ENCODE measurements at places on chromosomes 5 and 9.

DNA sequence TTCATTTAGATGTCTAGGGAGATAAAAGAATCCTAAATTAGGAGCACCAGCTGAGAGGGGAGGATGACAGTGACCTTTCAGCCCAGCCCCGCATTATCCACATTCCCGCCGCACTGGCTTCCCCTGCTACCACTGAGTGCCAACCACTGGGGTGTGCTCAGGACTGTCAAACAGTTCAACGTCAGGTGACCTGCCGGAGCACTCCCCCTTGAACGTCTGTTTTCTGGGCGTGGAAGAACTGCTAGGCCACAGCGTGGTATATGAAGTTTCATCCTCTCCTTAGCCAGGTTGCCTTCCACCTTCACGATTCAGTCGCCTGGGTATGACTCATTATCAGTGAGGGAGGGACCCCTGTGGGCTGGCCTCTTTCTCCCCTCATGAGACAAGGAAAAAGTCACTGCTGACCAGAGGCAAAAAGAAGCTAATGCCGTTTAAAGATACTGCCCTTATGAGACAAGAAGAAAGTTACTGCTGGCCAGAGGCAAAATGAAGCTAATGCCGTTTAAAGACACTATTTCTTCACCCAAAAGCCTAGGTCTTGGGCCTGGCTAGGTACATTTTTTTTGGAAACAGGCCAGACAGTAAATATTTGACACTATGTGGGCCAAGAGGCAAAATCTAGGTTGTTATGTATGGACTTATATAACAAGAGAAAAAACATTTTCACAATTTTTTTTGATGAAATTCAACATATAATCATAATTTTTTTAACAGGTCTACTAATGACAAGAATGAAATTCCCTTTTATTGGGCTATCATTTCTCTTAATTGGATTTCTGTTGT lies 4.6 kb downstream of the NMRK1 start:
- DNase-seq, result no peak

DNA sequence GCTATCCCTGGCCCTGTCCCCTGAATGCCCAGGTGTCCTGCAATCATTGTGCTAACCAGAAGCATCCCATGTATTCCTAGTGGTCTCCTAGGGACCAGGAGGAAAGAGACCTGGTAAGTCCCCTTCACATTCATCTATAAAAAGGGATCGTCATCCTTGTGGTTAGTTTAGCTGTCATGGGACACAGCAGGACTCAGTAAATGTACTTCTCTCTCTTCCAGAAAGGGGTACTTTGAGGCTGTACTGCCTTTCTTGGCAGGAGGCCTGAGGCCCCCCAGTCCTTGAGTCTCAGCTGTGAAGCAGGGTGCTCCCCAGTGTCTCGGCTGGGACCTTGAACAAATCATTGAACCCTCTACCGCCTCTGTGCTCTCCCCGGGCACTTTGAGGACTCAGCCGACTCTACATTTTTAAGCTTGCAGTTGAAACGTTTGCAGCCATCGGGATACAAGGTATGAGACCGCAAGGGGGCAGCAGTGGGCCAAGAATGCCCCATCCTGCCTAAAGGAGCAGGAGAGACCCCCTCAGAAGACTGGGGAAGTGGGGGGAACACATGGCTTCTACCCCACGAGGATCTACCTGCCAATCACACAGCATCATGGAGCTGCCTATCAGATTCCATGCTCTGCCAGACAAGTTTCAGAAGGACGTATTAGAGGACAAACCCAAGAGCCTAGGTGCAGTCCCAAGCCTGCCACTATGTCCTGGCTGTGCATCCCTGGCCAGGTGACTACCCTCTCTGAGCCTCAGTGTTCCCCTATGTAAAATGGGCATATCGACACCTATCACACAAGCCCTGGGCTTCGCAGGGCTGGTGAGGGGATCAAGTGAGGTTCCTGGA lies 2.4 kb upstream of the PHYKPL start:
- peak; percentile 79 for DNase-seq

GRCh38 chr5:9544502-9545135 lies 1.3 kb downstream of the SEMA5A start:
- DNase-seq, result peak; percentile 92

- DNase-seq, result no peak
Measured at GRCh38 chr9:111728617-111729366, 65.9 kb downstream of the SHOC1 start.

DNA sequence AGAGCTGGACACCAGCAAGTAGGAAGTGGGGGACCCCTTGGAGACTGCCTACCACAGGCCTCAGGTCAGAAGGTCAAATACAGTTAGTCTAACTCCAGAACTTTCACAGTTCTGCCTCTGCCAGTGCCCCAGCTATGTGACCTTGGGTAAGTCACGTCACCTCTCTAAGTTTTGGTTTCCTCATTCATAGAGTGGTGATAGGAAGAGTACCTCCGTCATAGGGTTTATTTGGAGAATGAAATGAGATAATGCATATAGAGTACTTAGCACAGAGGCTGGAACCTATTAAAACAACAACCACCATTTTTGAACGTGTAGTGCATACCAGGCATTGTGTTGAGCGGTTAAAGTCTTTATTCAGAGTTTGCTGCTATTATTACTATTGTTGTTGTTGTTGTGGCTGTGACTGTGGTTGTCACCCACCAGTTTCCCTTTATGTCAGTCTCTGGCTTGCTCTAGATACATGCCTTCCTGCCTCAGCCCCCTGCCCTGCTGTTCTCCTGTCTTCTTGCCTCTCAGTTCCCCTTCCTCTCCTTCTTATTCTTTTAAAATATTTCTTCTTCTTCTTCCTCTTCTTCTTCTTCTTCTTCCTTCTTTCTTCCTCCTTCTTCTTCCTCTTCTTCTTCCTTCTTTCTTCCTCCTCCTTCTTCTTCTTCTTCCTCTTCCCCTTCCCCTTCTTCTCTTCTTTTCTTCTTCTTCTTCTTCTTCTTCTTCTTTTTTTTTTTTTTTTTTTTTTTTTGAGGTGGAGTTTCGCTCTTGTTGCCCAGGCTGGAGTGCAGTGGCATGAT lies 67.8 kb downstream of the RALGPS1 start:
- DNase-seq, result no peak

GRCh38 chr9:6441269-6441668 lies 28.3 kb downstream of the UHRF2 start:
- no peak for DNase-seq

GRCh38 chr5:137412136-137412535 lies 87.0 kb downstream of the SPOCK1 start:
- DNase-seq, result no peak

DNA sequence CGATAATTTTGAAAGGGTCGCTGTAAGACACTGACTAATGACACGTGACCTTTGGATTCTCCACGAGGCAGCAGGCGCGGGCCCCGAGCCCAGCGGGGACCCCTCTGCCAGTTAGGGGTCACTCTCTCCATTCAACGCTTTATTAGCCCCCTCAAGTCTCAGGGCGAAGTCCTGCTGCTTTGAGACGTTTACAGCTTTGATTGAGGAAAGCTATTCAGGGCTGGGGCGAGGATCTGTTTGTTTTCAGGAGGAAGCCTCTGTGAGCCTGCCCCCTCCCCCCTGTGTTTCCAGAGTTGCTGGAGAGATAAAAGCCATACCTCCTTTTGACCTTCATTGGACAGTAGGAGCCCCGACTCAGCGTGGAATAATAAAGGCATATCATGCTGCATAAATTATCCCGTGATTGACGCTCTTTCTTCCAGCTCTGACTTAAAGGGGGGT lies 31.4 kb upstream of the MSX2 start:
- no peak for DNase-seq

- DNase-seq, result no peak
Measured at GRCh38 chr5:126695091-126695490, 81.8 kb upstream of the LMNB1 start.

GRCh38 chr9:132849185-132849706 lies 28.8 kb downstream of the AK8 start:
- no peak for DNase-seq

GRCh38 chr5:10289353-10289752 lies 18.3 kb downstream of the CMBL start:
- no peak for DNase-seq

GRCh38 chr5:151647320-151647861 lies 39.3 kb downstream of the SPARC start:
- no peak for DNase-seq

All from right hindlimb (tissue), 1 donor.